ENCODE measurements at places on chromosomes 6 and 20.

GRCh38 chr6:55277646-55278045 lies 49.6 kb upstream of the GFRAL start:
- DNase-seq, result no peak

- no peak for DNase-seq
These were observed 34.1 kb upstream of the PRL start for GRCh38 chr6:22330941-22331340.

GRCh38 chr6:10418862-10419748 lies 4.2 kb upstream of the TFAP2A start:
- peak; percentile 57 for DNase-seq

- no peak for DNase-seq
These were observed 35.9 kb downstream of the SRC start for GRCh38 chr20:37381621-37382471.

DNA sequence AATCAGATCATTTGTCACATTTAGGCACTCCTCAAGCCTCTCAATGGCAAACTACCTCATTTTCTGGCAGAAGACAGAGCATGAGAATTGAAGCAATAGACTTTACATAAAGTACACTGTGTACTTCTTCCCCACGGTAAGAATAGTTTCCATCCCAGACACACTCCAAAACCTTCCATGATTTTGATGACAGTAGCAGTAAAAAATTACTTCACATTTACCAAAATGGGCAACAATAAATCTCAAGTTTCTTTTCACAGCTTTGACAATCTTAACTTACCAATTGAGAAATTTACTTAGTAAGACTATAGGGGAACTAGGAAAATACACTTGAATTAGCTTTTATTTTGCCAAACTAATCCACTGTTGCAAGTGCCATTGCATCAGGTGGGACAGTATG lies 353.8 kb downstream of the HAO1 start:
- DNase-seq, result no peak

- DNase-seq, result peak; percentile 68
These were observed 4.8 kb downstream of the F13A1 start for GRCh38 chr6:6315660-6316059.

Data from neural progenitor cell (in vitro differentiated cells).